KG1 (cell line): ENCODE measurements at places on chromosomes 1 and 21.

DNA sequence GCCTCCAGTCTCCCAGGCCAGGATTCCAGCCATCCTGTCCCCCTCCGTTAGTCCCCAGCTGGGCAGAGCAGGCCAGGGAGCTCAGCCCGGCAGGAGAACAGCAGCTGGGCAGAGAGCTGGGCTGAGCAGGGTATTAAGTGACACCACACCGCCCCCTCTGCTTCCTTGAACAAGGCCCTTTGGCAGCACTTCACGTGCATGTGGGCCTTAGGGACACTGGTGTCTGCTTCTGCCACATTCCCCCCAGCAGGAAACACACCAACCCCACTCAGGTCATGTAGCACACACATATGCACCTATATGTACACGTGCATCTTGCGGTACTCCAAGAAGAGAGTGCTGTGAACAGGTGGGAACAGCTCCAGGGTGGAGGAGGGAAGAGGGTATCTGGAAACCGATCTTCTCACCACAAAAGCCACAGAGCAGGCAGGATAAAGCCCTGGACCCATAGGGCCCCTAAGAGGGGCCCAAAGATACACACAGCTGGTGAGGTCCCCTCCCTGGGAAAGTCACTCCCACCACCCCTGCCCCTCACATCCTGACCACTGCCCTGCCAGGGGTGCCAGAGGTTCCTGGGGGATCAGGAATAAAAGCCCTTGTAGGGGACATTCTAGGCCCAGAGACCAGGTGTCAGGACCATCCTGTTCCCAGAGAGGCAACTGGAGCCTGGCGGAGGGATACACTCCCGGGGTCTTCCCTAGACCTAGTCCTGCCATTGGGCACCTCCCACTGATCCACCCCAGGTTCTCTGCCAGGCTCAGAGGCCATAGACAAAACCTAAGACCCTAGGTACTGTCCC is 4.5 kb downstream of the EPHA2 start:
- DNase-seq, result no peak

DNA sequence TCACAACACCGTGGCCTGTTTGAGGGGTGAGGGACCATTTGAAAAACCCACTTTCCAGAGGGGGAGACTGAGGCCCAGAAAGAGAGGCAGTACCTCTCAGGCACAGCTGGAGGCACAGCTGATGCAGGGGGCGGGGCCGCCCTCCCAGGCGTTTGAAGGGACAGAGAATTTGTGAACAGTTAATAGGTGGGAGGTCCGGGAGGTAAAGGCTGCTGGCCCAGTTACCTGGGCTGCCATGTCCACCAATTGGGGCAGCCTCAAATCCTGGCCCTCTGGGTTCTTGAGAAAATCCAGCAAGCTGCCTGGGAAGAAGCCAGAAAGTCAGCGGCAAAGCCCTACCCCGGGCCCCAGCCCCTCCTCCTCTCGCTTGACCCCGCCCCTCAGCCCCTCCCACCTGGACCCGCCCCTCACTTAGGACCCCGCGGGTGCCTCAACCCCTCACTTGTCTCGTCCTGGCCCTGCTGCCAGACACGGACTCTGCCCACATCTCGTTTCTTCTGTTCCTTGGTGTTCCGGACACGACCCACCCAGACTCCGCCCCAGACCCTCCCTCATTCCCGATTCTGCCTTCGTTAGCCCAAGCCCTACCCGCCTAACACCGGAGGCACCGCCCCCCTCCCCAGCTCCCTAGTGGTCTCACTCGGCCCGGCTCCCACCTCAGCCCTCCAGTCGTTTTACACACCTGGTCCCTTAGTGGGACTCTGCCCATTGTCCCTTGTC is 10.8 kb upstream of the AHDC1 start:
- DNase-seq, result no peak

DNA sequence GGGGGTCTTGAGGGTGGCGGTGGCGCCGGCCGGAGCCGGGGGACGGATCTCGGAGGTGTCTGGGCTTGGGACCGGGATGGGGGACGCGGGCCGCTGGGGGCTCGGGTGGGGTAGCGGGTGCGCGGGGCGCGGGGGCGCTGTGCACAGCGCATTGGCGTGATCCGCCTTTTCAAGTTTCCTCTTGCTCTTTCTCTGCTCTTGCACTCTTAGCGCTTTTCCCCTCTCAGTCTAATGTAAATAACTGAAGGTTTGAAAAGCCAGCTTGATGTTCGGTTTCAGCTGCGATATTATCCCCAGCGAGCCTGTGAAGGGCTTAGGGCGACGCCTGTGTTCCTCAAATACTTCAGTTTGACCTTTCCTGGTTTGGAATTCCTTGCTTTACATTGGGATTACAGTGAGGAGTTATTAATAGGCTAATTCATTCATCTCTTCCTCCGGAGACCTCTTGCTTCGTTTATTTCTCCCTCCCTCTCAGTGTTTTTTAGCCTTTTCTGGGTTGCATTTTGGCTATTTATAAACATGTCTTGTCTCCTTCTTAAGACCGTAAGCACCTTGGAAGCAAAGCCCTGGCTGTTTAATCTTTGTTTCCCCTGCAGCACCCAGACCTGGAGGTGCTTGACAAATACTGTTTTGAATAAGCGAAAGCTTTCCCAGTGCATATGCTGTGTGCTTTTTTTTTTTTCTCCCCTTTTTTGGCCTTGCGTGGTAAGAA is 693 bp downstream of the RAB4A start:
- no peak for DNase-seq

DNA sequence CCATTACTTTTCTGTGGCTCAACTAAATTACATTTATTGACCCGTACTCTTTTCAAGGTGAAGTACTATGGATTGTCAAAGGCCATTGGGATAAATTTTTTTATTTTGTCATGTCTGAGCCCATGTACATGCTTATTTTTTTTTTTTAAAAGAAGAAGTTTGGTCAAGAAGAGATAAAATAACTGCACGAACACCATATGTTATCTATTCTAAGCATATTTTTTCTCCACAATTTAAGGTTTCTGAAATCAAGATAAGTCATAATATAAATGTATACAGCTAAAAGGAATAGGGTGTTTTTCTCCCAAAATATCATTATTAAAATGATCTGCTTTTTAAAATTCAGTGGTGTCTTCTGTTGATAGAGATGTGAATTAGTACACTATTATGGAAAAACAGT is 35.0 kb upstream of the SH2D1B start:
- DNase-seq, result no peak

DNA sequence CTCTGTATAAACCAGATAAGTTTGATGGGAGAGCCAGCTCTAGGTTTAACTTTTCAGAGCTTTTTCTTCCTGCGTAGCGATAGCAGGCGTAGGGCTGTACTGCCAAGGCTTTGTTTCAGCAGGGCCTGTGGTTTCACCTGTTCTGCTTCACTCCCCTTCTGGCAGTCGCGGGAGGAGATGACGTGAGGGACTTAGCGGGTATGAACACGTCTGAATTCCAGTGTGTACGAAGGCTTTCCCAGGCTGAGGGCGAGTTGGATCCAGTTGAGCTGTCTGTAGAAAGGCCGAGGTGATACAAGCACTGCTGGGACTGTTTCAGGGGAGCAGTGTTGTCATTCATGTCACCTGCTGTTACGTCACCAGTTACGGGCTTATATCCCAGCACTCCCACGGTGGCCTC is 21.2 kb downstream of the PEX14 start:
- no peak for DNase-seq
